ENCODE measurements at places on chromosomes 13 and 19.

GRCh38 chr13:31073859-31074718 is 87.6 kb downstream of the HSPH1 start:
- no peak for DNase-seq

DNA sequence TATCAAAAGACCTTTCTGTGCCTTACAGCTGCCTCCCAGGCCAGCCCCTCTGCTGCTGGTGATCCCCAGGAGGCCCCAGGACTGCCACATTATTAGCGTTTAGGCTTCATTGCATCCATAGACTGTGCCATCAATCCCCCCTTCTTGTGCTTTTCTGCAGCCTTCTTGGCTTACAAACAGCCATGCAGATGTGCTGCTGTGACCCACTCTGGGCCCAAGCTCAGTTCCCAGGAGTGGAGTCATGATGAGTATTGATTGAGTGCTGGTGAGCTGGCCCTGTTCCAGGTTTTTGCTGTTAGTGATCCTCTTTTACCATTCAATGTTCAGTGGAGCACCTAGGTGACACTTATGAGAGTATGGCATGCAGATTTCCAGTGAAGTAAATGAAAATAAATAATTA is 59.9 kb upstream of the SLAIN1 start:
- DNase-seq = no peak

GRCh38 chr13:101181076-101181685 is 235.1 kb downstream of the NALCN start:
- DNase-seq = no peak

GRCh38 chr13:51405176-51405575 is 47.7 kb downstream of the INTS6 start:
- no peak for DNase-seq

GRCh38 chr13:32060401-32060878 is 28.9 kb downstream of the FRY start:
- peak; percentile 33 for DNase-seq

GRCh38 chr19:43747557-43748204 is 7.1 kb downstream of the SMG9 start:
- no peak for DNase-seq

DNA sequence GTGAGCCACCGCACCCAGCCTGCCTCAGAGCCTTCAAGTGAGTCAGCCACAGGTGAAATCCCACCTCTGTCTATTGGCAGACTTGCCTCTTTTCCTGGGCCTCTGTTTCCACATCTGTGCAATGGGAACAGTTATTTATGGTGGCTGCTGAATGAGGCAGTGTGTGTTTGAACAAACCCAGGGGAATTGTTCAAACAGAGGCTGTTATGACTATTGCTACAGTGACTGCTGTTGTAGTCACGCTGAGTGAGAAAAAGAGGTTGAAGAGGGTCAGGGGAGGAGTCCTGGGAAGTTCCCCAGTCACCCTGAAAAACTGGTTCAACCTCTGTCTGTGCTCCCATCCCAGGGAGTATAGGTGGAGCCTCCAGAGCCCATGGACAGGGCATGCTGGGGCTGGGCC is at the start of gene CEACAM19:
CEACAM19 (plus strand) TSS at position 83 of the 400 bp plus-strand sequence. CDS start 450 bp downstream, outside the sequence.
- no peak for DNase-seq

DNA sequence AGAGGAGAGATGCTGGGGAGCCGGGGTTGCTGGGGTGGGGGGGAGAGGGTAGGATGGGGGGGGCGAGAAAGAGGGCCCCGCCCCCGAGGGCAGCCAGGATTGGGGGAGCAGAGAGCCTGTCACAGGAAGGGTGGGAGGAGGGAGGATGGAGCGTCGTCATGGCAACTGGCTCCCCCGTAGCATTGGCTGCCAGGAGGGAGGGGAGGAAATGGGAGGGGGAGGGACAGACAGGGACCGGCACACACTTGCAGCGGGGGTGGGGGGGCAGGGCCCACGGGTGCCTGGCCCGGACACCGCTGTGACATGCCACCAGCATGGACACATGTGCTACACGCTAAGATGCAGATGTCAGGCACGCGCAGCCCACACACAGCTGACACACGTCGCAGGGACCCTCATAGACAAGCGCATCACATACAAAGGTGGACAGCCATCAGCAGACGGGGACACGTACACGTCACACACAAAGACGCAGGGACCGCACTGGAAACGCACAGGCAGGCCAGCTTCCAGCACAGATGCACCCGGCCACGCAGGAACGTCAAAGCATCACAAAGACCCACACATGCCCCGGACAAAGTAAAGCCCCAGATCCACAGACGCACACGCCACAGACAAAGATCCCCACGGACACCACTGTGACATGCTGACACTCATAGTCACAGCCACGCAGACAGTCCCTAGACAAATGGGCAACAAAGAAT is at the start of gene LMTK3:
LMTK3 (minus strand) TSS at position 36 of the 704 bp plus-strand sequence. CDS start 259 bp downstream, outside the sequence.
- DNase-seq = no peak

DNA sequence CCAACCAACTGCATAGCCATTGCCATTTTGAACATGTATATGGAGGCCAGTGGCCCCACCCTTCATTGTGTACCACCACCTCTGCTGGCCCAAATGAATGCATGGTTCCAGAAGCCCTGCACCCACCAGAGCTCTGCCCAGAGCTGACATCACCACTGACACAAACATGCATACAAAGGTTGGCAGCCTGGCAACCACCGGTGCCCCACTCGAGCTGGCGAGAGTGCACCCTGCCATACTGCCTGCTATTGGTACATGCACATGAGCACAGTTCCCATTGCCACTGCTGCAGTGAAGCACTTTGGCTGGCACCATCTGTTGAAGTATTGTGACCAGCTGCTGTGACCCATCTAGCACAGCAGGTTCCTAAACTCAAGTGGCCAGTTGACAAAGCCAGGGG is 1564.9 kb downstream of the OLFM4 start:
- no peak for DNase-seq

DNA sequence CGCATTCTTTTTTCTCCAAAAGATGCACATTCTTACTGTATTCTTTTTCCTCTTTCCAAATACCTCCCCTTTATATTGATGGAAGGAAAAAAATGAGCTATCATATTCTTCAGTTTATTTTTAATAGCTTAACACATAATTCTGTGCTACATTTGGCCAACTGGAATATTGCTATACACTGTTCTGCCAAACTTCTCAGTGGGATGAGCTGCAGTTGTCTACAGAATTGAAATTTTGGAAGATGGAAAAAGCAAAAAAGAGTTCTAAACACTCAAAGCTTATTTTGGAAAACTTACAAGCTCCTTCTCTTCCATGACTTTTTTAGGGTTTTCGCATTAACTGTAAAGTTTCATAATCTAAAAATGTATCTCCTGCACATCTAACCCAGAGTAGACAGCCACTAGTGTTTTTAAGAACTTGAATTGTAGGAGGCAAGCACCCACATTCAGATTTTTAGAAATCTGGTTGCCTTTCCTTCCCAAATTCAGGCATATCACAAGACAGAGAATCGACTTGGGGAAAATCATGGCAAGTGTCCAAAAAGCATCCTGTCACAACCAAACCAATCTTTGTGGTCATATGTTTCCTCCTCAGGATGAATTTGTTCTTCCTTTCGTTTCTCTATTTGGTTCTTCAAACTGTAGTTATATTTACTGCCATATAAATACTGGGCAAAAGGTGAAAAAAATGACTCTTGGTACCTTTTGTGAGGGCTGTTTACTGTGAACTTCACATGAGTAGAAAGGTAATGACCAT is 111.4 kb upstream of the FRY start:
- DNase-seq = no peak

- DNase-seq = no peak
These were observed at the start of gene ATP8B3 for GRCh38 chr19:1811942-1812425. TSS of gene ATP8B3 (minus strand) at chr19:1812276. CDS start at chr19:1811736, 540 bp downstream.

DNA sequence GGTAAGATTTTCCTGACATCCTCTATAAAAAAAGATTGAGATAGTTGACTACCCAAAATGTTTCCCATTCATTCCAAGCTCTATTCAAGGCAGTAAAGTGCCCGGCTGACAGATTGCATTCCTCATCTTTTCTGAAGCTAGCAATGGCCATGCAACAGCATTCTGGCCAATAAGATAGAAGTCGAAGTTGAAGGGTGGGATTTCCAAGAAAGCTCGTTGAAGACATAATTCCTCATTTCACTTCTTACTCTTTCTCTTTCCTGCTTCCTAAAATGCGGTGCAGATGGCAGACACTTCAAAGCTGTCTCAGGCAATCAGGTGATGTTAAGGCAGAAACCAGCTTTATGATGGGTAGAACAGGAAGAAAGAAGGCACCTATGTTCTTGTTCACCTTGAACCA is 13.4 kb upstream of the ALOX5AP start:
- DNase-seq = no peak

GRCh38 chr13:48431431-48431830 is 18.5 kb upstream of the LPAR6 start:
- no peak for DNase-seq

DNA sequence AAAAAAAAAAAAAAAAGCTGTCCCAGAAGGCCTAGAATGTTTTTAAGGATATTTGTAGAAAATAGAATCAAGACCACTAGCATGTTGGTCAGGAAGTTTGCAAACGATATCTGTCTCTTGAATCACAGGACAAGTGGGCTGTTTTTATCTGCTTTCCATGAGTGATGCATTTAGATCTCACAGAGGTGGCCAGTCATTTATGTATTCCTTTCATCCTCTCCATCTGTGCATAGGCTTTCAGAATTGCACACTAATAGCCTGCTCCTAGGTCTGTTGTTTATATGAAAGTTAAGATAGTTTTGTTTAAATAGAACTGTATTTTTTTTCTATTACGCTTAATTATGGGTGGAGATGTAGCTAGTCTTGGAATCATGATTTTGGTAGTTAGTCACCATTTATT is 289.5 kb downstream of the SHISA2 start:
- DNase-seq = no peak

DNA sequence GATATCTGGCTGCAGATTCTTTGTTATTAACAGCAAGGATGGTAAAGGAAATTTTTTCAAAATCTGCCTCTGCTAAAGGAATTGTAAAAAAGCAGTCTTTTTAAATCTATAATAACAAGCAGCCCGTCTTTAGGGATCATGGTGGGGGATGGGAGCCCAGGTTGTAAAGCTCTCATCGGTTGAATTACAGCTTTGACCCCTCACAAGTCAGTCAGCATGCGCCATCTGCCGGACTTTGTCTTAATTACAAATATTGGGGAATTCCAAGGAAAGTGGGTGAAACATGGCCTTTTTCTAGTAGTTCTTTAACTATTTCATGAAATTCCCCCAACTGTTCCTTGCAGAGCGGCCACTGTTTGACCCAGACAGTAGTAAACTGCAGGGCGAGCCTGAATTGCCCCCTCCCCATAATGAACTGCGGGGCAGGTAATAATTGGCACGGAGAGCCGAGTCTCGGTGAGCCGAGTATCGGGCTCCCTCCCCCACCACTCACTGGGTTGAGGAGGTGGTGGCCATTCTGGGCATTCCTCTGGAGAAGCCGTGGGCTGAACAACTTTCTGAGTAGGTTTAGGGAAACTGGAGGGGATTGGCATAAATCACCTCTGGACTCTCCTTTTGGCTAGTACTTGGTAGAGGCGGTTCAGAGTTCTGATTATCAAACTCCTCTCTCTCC is 11.6 kb downstream of the ZNF578 start:
- DNase-seq = no peak

DNA sequence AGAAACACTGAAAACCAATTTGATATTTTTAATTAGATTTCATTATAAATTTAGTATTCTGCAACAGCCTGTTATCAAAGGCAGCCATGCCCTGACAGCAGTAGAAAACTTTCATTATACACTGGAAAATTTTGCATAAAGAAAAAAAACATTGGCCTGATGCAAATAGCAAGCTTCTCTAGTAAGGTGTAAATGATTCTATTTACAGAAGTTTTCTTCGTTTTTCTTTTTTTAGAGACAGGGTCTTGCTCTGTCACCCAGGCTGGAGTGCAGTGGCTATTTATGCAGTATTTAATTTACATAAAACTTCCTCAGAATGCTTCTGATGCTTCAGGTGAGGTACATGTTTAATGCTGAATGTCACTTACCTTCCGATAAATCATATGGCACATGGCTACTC is 67.0 kb downstream of the ABCC4 start:
- DNase-seq = no peak

DNA sequence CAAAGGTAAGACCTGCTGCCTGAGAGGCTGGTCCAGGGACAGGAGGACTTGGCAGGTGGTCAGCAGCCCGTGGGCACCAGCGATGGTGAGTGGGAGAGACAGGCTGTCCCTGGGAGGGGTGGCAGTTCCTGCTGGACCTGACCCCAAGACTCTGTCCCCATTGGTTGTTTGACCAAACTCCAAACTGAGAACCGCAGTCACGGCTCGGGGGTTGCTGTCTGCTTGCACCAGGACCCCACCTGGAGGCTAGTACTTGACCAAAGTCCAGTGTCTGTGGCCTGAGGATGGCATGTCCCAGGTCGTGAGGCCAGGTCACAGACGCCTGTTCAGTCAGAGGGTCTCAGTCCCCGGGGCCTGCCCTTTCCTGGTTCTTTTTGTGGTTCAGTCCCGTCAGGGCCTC is 9.9 kb upstream of the ZNF14 start:
- DNase-seq = no peak

GRCh38 chr13:113616281-113616906 is 31.8 kb downstream of the TFDP1 start:
- DNase-seq = no peak

- no peak for DNase-seq
These were observed 14.0 kb upstream of the RAB20 start for GRCh38 chr13:110575322-110576069.

- no peak for DNase-seq
These were observed 11.6 kb downstream of the URI1 start for GRCh38 chr19:29953352-29954247.

- DNase-seq = no peak
These were observed 1.3 kb downstream of the SLC25A42 start for GRCh38 chr19:19064811-19065745.

- DNase-seq = no peak
These were observed 29.0 kb upstream of the ZNF564 start for GRCh38 chr19:12580180-12580694.

GRCh38 chr19:41816761-41817160 is 20.4 kb downstream of the CEACAM3 start:
- no peak for DNase-seq

- no peak for DNase-seq
These were observed 50.1 kb upstream of the MYCBP2 start for GRCh38 chr13:77377016-77377415.

- DNase-seq = no peak
These were observed 11.1 kb upstream of the ATP12A start for GRCh38 chr13:24668955-24669582.

DNA sequence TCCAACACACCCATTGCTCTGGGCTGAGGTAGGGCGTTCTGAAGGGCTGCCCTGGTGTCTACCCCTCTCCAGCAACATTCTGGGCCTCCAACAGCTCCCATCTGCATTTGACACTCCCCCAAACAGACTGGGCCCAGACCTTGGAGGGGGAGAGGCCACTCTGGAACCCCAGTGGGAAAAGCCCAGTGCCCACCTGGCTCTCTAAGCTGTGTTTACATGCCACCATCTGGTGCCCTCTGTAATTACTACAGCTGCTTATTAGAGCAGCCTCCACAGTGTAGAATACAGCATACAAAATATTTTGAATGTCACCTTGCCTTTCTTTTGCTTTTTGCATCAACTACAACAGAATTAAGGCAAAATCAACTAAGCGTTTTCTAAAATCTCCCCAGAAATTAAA is 35.8 kb upstream of the TM9SF2 start:
- DNase-seq = no peak

Measured in left hindlimb (tissue), 1 donor.